Cardiac muscle cell (in vitro differentiated cells and primary cell): ENCODE measurements at places on chromosomes 2 and 18. TPM values are rescaled to one million over a fixed set of nuclear protein-coding genes. Genes with fewer than 3 reads are reported as not detected.
A peak's percentile ranks its signal among the peaks of the same experiment; 100 is the strongest.

The EFHD1 gene
- total RNA-seq: 3.2 and 8.0 TPM in 2 replicates

DNA sequence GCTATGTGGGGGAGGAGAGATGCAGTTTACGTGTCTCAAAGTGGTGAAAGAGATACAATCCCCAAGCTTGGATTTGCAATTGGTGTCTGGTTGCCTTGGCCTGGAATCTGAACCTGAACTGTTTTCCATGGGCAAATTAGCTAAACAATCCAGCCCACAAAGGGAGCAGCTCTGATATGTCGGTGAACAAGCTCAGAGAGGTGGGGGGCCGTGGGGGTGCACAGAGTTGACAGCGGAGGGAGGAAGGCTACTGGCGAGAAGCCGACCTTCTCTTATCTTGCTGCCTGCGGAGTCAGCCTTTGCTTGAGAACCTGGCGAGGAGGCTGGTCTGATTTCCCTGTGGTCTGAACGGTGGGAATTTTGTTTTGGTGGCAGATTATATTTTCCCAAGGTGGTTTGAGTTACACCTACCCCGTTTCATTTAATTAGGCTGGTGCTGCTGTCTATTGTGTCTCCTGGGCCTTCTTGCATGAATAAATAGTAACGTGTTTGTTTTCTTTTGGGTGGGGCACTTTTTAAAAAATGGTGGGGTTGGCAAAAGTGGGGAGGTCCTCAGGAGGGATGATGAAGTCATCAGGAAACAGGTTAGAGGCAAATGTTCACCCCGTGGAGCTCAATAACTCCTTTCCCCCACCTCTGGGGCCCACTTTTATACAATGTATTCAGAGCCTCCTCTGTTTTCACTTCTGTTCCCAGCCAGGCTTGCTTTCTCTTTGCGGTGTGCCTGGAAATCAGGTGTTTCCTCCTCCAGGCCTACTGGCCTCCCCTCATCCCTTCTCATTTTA is 80.9 kb upstream of the IGFBP5 start:
- no peak for DNase-seq
- no peaks in the 10 kb centered on the region for H3K27me3 ChIP-seq
- peaks cover 30% of the 10 kb centered on the region for H3K4me1 ChIP-seq
- no peak overlapping the region for H3K4me3 ChIP-seq
- H3K36me3 ChIP-seq: no peaks in the 10 kb centered on the region

The STK11IP gene
- 17.8 and 22.4 TPM in 2 replicates for total RNA-seq

GRCh38 chr2:111656894-111657293 is 227.1 kb downstream of the ANAPC1 start:
- H3K27me3 ChIP-seq: no peaks in the 10 kb centered on the region
- H3K27ac ChIP-seq: peak overlapping the region; percentile 10

The MEX3C gene
- total RNA-seq: 32.4 and 41.3 TPM in 2 replicates

The INHA gene
- total RNA-seq: 11.4 and 39.0 TPM in 2 replicates

DNA sequence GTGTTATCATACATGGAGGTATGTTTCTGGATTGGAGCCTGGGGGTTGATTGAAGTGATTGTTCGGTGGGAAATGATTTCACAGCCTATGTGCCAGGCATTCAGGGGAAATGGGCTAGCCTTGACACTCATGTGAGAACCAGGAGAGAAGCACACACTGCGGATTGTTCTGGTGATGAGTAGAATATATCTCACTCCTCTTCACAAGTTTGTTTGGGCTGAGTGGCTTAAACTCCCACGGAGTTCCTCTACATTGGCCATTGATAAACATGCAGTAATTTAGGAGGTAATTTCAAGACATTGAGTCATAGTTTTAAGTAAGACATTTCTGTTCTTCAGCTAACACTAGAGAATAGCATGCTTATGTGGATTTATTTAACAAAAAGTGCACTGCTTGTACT is 498.9 kb upstream of the NETO1 start:
- H3K4me3 ChIP-seq: no peak overlapping the region
- no peaks in the 10 kb centered on the region for H3K36me3 ChIP-seq
- H3K27me3 ChIP-seq: no peaks in the 10 kb centered on the region
- no peak for DNase-seq
- H3K27ac ChIP-seq: no peak overlapping the region
- H3K4me1 ChIP-seq: no peaks in the 10 kb centered on the region

The ATP8B1 gene
- 0.11 and 0.21 TPM in 2 replicates for total RNA-seq

The LYPD6B gene
- total RNA-seq: 1.6 and 3.9 TPM in 2 replicates

- H3K36me3 ChIP-seq: no peaks in the 10 kb centered on the region
- no peaks in the 10 kb centered on the region for H3K27me3 ChIP-seq
- H3K4me1 ChIP-seq: peaks cover 12% of the 10 kb centered on the region
- DNase-seq: no peak
- H3K4me3 ChIP-seq: no peak overlapping the region
Measured at GRCh38 chr2:127146820-127147502, 40.0 kb upstream of the BIN1 start.

GRCh38 chr2:179932786-179933185 is 71.4 kb upstream of the ZNF385B start:
- H3K4me1 ChIP-seq: peaks cover 9% of the 10 kb centered on the region
- no peaks in the 10 kb centered on the region for H3K36me3 ChIP-seq
- DNase-seq: peak; percentile 11
- peak overlapping the region; percentile 12 for H3K27ac ChIP-seq
- H3K4me3 ChIP-seq: no peak overlapping the region

DNA sequence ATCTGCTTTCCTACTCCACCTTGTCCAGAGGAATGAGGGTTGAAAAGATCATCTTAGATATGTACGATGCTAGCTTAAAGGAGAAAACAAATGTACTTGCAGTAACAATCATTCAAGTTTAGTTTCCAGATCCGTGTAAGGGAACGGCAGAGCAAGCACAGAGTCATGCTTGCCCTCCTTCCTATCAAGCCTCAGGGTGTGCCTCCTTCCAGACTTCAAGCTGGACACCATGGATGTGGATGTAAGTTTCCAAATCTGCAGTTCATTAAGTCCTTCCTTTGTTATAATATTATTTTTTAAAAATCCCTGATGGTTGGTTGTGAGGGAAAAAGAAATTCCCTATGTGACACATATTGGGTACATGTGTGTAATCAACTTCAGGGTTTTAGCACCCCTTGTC is 238.9 kb upstream of the NT5C1B start:
- peaks cover 65% of the 10 kb centered on the region for H3K4me1 ChIP-seq
- H3K27ac ChIP-seq: no peak overlapping the region
- no peak for DNase-seq

DNA sequence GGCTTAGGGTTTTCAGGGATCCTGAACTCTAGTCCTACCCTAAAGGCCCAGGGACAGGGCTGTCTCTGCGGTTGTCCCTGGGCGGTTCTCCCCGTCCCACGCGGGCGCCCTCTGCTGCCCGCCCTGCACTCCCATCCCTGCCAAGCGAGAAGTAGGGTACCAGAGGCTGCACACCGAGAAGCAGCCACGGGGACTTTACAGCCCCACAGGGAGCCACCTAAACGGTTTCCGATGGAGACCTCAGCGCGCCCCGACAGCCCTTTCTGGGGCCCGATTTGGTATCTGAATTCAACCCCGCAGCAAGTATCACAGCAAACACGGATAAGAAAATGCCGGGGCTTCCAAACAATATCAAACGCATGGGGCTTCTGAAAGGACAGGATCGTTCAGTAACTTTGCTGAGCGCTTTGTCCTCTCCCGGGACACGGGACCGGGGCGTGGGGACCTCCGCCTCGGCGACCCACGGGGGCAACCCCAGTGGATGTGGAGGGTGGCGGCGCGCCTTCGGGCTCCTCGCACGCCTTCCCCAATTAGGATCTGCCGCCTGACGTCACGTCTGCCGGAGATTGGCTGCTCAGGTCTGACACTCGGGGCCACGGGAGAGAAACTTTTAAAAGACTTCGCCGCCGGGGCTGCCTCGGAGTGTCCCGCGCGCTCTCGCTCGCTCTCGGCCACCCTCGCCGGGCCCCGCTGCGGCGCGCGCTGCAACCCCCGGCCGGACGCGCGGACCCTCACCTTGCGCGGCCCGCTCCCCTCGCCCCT is at the start of gene LTBP1:
TSS of gene LTBP1 (plus strand) at position 640 of the 762 bp plus-strand sequence. CDS start 372 bp downstream, outside the sequence.
- H3K4me1 ChIP-seq: peaks cover 31% of the 10 kb centered on the region
- H3K36me3 ChIP-seq: peaks cover 5% of the 10 kb centered on the region
- H3K4me3 ChIP-seq: peak within 1 kb of the TSS; percentile 88
- H3K27ac ChIP-seq: peak within 1 kb of the TSS; percentile 96
- DNase-seq: peak; percentile 76

DNA sequence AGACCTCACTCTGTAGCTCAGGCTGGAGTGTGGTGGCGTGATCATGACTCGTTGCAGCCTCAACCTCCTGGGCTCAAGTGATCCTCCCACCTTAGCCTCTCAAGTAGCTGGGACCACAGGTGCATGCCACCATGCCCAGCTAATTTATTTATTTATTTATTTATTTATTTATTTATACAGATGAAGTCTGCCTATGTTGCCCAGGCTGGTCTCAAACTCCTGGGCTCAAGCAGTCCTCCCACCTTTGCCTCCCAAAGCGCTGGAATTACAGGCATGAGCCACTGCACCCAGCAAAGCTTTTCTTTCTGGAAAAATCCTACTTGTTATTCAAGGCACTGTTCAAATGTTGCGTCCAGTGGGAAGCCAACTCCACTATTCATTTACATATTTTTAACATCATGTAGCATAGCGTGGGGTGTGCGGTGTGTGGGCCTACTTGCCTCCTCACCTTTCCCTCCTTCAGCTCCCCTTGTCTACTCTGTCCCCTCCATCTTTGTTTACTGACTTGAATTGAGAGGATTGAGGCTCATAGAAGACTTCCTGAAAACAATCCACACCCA is 6.8 kb upstream of the RHOB start:
- no peak overlapping the region for H3K27ac ChIP-seq
- DNase-seq: no peak
- H3K27me3 ChIP-seq: no peaks in the 10 kb centered on the region
- H3K36me3 ChIP-seq: no peaks in the 10 kb centered on the region
- H3K4me1 ChIP-seq: no peaks in the 10 kb centered on the region
- H3K4me3 ChIP-seq: no peak overlapping the region

GRCh38 chr2:24874035-24874434 is 46.0 kb downstream of the ADCY3 start:
- no peak overlapping the region for H3K4me3 ChIP-seq
- H3K36me3 ChIP-seq: no peaks in the 10 kb centered on the region
- H3K4me1 ChIP-seq: no peaks in the 10 kb centered on the region
- DNase-seq: no peak
- H3K27ac ChIP-seq: no peak overlapping the region

GRCh38 chr2:218806346-218806978 is 24.5 kb downstream of the CYP27A1 start:
- no peaks in the 10 kb centered on the region for H3K27me3 ChIP-seq
- H3K4me3 ChIP-seq: no peak overlapping the region
- H3K36me3 ChIP-seq: no peaks in the 10 kb centered on the region
- no peak for DNase-seq
- peaks cover 32% of the 10 kb centered on the region for H3K4me1 ChIP-seq
- peak overlapping the region; percentile 79 for H3K27ac ChIP-seq

GRCh38 chr18:1751249-1751648 is 820.1 kb downstream of the METTL4 start:
- DNase-seq: no peak
- no peak overlapping the region for H3K27ac ChIP-seq
- no peaks in the 10 kb centered on the region for H3K36me3 ChIP-seq
- H3K27me3 ChIP-seq: no peaks in the 10 kb centered on the region
- H3K4me1 ChIP-seq: no peaks in the 10 kb centered on the region

DNA sequence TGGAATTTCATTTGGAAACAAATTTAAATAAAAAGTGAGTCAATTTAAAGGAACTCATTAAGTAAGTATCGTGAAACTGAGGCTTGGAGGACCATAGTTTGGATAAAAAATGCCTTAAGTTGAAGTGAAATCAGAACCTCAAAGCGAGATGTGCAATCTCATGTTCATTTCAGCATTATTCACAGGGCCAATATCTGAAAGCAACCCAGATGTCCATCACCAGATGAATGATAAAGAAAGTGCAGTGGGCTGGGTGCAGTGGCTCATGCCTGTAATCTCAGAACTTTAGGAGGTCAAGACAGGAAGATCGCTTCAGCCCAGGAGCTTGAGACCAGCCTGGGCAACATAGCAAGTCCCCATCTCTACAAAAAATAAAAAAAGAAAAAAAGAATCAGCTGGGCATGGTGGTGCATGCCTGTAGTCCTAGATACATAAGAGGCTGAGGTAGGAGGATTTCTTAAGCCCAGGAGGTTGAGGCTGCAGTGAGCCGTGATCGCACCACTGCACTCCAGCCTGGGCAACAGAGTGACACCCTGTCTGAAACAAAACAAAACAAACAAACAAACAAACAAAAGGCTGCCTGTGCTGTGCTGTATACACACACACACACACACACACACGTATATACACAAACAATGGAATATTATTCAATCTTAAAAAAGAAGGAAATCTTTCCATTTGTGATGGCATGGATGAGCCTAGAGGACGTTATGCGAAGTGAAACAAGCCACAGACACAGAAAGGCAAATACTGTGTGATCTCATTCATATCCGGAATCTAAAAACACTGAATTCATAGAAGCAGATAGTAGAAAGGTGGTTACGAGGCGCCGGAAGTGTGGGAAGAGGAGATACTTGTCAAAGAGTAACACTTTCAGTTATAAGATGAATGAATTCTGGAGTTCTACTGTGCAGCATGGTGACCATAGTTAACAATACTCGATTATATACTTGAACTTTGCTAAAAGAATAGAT is 14.5 kb downstream of the SH3RF3 start:
- peaks cover 13% of the 10 kb centered on the region for H3K27me3 ChIP-seq
- H3K4me1 ChIP-seq: no peaks in the 10 kb centered on the region

- H3K27me3 ChIP-seq: no peaks in the 10 kb centered on the region
- no peak overlapping the region for H3K4me3 ChIP-seq
- H3K27ac ChIP-seq: no peak overlapping the region
- no peak for DNase-seq
- no peaks in the 10 kb centered on the region for H3K36me3 ChIP-seq
- no peaks in the 10 kb centered on the region for H3K4me1 ChIP-seq
Measured at GRCh38 chr2:211513446-211513845, 957.0 kb downstream of the CPS1 start.

DNA sequence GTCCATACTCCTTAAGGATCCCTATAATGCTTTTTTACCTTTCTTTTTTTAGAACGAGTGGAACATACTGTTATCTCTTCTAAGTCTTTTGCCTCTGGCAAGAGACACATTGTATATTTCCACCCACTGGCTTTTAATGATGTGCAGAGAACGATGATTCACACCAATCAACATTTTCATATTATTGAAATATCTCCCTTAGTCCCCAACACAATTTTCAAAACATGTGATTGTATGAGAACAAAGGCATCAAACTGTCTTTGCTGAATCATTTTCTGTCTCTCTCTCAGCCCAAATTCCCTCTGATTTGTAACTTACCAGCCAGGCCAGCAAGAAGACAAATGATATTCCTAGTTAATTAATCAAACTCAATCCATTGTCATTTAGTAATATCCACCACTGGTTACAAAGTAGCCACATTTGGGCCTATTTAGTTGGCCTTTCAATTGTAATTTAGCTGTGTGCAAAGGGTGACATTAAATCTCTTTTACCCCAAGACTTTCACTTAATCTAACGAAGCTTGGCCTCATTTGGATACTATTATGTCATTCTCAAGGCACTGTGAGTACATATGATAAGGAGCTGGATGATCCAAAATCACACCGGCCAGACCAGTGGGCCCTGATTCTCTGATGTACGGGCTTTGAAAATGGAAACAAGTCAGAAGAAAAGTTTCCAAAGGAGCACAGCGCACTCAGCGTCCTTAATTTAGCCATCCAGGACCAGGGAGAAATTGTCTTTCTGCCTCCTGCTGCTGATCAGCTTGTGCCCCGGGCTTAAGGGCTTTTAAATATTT is 185.1 kb downstream of the SCG2 start:
- no peak overlapping the region for H3K4me3 ChIP-seq
- no peak for DNase-seq
- no peaks in the 10 kb centered on the region for H3K4me1 ChIP-seq
- no peaks in the 10 kb centered on the region for H3K27me3 ChIP-seq
- no peaks in the 10 kb centered on the region for H3K36me3 ChIP-seq
- H3K27ac ChIP-seq: no peak overlapping the region

GRCh38 chr18:8501044-8501443 is 108.2 kb upstream of the RAB12 start:
- no peak overlapping the region for H3K27ac ChIP-seq
- DNase-seq: no peak
- no peaks in the 10 kb centered on the region for H3K4me1 ChIP-seq
- H3K4me3 ChIP-seq: no peak overlapping the region
- no peaks in the 10 kb centered on the region for H3K36me3 ChIP-seq
